A172 (cell line): ENCODE measurements at places on chromosomes 2 and 18.

DNA sequence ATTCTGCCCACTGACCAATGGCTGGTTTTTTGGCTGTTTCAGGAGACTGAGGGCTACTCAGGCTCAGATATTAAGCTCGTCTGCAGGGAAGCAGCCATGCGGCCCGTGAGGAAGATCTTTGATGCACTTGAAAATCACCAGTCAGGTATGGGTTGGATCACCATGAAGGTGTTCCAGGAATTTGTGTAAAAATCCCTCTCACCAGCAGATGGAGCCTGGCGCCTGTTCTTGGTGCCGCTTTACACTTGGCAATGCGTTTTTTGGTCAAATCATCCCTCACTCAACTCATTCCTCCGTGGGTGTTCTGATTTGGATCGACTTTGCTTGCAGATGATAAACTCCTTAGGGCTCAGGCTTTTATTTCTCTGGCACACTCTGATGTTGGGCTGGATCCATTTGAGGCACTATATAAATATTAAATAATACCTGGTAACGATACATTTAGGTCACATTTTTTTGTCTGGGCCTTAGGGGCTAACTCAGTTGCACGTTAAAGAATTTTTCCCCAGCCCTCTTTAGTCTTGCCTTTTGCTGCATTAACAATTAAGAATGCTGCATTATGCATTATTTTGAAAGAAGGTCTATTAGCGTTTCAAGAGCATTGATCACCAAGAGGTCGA, 50.0 kb downstream of the HDHD2 start:
- peak; percentile 43 for DNase-seq

DNA sequence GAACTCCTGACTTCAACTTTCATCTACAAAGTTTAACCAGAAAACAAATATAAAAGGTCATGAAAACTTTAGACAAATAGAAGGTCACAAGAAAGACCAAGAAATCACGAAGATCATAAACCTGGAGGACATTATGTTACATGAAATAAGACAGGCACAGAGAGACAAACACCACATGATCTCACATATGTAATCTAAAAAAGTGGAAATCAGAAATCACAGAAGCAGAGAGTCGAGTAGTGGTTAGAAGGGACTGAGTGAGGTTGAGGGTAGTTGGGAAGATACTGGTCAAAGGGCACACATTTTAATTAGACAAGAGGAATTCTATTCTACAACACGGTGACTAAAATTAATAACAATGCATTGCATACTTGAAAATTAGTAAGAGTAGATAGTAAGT, 1.4 kb downstream of the GCFC2 start:
- DNase-seq = no peak

GRCh38 chr2:162635706-162636105, 202.9 kb downstream of the KCNH7 start:
- no peak for DNase-seq

GRCh38 chr18:2907550-2908135, 60.8 kb downstream of the EMILIN2 start:
- no peak for DNase-seq

- DNase-seq = no peak
Observed at GRCh38 chr2:229130522-229130921, 140.6 kb downstream of the PID1 start.

DNA sequence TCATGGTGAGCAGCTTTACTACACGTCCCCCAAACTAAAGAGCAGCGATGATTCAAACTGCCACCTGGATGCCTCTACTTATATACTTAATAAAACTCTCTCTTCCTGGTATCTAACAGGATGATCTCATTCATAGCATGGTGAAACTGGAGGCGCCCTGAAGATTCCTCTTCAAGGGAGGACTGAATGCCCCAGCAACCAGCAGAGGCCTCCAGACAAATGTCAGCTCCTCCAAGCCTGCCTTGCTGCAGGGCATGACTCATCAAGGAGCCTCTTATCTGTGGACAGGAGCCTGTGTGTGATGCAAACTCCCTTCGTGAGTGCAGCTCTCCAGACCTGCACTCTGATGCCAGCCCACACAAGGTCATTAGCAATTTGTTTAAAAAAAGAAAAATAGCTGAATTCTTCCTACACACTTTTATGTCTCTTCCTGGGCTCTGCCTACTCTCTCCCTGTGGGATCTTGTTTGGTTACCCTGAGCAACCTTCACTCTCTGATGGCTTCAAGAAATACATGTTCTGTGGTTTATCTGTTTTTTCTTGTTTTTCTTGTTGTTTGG, 30.2 kb downstream of the LONRF2 start:
- DNase-seq = peak; percentile 99

DNA sequence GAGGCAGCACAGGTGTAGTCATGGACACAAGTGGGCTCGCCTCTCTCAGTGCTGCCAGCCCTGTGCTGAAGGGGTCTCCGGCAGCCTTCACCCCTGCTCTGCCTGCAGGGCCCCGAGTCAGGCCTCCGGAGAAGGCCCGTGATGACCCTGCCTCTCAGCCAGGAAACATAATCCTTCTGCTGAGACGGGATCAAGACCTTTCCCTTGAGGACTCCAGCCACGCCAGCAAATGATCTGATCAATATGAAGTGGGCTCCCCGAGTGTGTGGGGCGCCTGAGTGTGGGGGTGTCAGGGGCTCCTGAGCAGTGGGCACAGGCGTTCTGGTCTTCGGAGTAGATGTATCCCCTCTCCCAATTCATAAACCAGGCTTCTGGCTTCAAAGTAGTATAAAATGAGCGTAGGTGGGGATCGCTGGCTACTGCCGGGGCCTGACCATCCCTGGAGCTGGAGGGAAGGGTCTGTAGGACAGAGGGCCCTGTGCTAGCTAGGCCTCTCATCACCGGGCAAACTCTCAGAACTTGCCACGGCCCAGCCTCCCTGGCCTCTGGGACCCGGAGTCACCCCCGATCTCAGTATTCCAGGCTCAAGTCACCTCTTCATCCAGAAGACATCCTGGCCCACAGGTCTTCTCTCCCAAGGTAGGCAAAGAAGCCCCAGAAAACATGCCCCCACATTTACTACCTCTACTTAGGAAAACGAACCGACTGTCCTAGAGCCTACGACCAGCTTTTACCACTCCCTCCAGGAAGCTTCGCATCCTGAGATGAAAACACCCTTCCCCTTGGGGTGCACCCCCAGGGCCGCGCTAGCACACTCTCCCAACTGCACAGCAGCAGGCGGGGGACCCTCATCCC, 33.6 kb downstream of the CRACDL start:
- DNase-seq = no peak

DNA sequence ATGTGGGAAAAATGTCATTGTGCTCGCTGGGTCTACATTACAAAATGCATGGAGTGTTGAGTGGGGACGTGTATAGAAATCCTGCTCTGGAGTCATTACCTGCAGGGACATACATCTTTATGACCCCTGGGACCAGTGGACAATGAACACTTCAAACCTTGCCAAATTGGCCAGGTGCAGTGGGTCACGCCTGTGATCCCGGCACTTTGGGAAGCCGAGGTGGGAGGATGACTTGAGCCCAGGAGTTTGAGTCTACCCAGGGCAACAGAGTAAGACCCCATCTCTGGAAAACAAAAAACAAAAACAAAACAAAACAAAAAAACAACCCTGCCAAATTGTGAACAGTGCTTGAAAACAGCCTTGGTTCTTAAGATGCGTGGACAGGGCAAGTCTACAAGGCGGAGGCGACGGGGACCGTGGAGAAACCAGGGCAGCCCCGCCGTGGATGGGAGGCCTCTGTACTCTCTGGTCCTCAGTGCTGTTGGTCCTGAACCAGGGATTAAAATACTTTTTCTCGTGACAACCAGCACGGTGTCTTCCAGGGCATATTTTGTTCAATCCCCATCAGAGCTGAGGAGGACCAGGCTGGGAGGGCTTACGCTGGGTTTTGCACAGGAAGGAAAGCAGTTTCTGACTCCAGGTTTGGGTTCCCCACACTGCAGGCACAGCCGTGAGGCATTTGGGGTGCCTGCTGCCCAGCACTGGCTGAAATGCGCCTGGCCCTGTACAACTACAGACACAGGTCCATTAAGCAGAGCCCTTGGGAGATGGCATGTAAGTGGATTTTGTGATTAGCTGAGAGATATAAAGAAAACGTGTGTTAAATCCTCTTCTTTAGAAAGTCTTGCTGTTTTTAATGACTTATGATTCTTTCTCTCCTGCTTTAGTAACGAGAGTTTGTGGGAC, 13.7 kb downstream of the COLEC11 start:
- DNase-seq = no peak

- no peak for DNase-seq
Observed at GRCh38 chr2:37809525-37809924, 115.6 kb upstream of the RMDN2 start.

DNA sequence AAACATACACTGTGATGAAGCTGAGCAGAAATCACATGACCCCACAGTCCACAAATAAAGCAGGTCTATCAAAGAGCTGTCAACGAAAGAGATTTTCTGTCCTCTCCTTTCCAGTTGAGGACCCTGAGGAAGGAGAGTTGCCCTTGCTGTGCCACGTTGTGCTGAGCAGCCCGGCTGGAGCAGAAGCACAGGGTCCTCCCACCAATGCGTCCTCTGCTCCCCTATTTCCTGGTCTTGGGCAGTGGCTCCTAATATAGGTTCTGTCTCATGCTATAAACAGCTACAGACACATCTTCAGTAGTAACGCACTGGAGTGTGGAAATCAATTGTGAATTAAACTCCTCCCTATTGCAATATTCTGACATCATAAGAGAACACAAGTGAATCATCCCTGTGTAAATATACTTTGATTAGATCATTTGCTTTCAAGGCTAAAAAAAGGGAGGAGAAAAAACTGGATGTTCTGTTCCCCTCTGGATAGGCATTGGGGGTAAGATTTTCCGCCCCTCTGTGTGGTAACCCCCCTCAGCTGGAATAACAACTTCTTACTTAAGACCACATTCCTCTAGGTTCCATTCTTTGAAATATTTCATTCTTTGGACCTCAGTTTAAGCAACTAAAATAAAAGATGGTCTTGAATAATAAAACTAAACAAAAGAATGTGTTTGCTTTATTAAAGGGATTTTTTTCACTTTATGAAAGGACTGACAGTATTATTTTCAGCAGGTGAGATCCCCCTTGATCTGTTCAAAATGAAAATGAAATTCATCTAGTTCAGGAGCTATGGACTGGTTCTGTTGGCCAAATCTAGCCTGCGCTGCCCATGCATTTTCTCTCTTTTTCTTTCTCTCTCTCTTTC, 8.3 kb upstream of the RHOB start:
- DNase-seq = peak; percentile 29

DNA sequence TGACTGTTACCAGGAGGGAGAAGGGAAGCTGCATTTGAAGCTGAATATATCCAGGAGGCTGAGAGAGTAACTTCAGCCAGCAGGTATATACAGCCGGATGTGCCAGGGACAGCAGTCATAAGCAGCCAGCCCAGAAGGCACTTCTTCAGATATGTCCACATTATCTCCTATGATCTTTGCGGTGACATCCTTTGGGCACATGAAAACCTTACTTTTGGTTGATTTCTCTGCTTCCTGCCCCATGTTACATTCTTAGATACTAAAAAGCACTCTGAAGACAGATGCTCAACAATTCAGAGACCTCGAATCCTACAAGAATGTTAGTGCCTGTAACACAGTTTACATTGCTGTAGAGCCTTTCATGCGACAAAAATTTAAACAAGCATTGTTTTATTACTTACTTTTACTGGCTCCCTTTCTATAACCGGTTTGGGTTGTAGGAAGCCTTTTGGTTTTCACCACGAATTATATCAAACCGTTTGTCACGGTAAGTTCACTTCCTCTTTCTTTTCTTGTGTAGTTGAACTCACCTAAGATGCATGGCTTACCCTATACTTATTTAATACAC, 50.3 kb upstream of the TLK1 start:
- DNase-seq = no peak

- DNase-seq = no peak
Observed at GRCh38 chr2:182481676-182482075, 54.8 kb upstream of the PDE1A start.

DNA sequence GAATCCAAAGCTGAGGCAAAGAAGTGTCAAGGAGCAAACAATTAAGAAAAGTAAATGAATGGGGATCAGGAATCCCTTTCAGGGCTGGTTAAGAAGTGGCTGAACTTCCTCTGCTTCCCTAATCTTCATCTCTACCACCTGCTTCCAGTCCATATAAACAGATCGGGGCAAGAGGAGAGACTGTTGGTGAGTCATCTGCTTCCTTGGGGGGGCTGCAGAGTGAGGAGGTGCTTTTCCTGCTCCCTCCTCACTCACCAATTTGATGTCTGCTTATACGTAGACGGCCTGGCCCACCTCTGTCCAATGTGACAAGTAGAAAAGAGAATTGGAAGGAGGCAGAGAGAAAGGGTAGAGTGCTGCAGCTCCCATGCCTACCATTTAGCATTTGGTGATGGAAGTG, 68.4 kb downstream of the NAB1 start:
- peak; percentile 41 for DNase-seq

- no peak for DNase-seq
Observed at GRCh38 chr2:239299218-239299939, 101.4 kb downstream of the HDAC4 start.

- DNase-seq = no peak
Observed at GRCh38 chr2:88458633-88459032, 6.1 kb upstream of the FOXI3 start.

DNA sequence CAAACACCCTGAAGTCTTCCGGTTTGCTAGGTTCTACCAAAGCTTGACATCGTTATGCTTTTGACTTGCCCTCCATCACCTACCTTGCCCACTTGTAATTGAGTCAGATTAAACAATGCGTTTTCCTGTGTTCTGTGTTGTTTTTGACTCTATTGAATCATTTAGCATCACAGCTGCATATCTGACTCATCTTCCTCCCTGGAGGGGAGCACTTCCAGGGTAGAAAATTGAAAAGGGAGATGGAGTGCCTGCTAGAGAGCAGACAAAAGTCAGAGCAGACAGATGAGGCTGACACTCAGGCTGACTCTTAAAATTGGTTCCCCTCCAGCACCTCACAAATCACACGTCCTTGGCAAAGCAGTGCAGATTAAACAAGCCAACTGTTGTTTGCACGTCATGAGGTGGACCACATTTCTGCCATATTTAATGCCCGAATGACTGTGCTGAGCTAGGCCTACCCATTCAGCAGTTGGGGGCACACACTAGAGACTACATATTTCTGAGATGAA, 2.2 kb downstream of the MPP4 start:
- peak; percentile 95 for DNase-seq

- DNase-seq = no peak
Observed at GRCh38 chr2:27209621-27210401, 2.0 kb upstream of the ATRAID start.

DNA sequence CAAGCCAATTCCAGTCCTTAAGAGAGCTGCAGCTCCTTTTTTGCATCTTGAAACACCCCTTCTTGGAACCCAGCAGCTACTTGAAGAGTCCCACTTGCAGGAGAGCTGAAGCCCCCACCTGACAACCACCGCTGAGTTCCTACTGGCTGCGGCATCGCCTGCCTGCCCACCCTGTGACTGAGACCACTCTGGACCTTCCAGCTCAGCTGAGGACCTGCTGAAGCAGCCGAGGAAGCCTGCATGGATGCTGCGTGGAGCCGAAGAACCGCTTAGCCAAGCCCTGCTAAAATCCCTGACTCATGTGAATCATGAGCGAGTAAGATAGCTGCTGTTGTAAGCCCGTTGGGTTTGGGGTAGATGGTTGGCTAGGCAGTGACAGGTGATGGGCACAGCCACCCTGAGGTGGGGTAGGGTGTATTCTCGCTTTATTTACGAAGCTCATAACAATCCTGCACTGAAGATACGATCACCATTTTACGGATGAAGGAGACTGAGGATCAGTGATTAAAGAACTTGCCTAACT, 78.4 kb downstream of the INHBB start:
- no peak for DNase-seq
